ENCODE measurements at places on chromosomes 2 and 18.

GRCh38 chr2:71630454-71631328 lies 177.3 kb downstream of the DYSF start:
- DNase-seq, result no peak

DNA sequence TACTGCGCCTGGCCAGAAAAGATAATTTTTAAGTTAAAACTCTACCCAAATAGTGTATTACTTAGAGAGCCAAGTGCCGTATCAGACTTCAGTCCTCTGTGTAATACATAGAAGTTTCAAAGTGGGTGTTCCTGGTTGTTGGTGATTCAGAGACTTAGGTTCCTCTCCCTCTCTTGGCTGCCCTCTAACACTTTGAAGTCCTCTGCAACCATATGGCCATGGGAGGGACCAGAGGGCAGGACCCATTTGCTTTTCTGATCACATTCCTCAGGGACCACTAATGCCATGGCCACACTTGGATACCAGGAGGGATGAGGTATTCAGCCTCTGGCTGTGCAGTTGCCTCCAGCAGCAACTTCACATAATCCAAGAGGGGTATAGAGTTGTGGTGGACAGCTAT lies 131.5 kb downstream of the CAPN13 start:
- no peak for DNase-seq

- DNase-seq, result no peak
Observed at GRCh38 chr2:159090514-159091201, 122.2 kb downstream of the TANC1 start.

- DNase-seq, result no peak
Observed at GRCh38 chr2:185128996-185129395, 530.7 kb downstream of the ZNF804A start.

DNA sequence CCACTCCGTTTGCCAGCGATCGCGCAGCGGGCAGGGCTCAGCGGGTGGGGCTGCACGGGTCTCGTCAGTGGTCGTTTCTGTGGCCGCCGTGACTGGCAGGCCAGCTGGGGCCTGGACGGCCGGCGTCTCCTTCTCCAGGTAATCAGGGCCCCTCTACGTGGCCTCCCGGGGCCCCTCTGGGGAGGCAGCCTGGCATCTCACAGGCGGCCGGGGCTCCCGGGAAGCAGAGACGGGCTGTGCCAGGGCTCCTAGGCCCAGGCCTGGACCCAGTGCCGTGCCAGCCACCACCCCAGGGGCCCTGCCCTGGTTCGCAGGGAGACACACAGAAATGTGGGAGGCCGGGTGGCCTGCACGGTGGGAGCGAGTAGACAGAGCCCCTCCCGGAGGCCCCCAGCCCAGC lies 59.5 kb downstream of the NFATC1 start:
- DNase-seq, result no peak

DNA sequence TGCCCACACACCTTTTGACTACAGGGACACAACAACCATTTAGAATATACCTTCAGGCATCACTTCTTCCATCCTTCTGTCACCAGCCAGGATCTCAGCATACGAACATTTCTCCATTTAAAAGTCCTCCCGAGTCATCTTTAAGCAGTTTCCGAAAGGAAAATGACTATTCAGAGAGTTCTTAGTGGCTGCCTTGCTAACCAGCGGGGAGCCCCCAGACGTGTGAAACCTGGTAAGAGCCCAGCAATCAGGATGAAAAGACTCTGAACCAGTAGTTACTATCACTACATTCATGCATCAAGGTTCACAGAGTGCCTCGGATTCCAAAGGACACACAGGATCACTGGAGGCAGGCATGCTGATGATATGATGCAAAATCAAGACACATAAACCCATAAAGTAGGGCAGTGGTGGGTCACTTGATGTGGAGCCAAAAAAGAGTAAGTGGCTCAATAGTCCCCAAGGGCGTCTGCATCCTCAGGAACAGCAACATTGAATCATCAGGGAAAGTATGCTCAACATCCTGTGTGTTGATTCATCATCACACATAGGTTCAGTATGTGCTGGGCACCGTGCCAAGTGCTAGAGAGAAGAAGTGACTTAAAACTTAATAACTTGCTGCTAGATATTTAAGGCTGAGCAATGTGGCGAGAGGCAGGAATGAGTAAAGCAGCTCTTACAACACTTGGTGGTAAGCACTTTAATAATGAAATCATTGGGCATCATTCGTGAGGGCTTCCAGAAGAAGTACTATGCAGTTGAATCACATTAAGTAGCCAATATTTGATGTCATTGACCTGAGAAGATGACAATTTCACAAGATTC lies 4.4 kb downstream of the CCL20 start:
- DNase-seq, result peak; percentile 72

- no peak for DNase-seq
Observed at GRCh38 chr18:456361-457139, 44.0 kb downstream of the COLEC12 start.

GRCh38 chr18:44876024-44876423 lies 195.3 kb downstream of the SETBP1 start:
- DNase-seq, result no peak

DNA sequence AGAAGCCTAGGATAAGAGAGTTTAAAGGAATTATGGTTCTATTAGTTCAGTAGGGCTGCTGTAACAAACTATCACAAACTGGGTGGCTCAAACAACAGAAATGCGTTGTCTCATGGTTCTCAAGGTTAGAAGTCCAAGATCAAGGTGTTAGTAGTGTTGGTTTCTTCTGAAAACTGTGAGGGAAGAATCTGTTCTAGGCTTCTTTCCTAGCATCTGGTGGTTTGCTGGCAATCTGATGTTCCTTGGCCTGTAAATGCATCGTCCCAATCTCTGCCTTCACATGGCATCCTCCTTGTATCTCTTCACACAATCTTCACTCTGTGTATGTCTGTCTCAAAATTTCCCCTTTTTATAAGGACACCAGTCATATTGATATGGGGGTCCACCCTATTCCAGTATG lies 76.3 kb downstream of the MDH1 start:
- no peak for DNase-seq

- DNase-seq, result no peak
Observed at GRCh38 chr2:241071677-241072111, 30.4 kb downstream of the MTERF4 start.

- no peak for DNase-seq
Observed at GRCh38 chr18:49368876-49369440, 91.5 kb downstream of the DYM start.

DNA sequence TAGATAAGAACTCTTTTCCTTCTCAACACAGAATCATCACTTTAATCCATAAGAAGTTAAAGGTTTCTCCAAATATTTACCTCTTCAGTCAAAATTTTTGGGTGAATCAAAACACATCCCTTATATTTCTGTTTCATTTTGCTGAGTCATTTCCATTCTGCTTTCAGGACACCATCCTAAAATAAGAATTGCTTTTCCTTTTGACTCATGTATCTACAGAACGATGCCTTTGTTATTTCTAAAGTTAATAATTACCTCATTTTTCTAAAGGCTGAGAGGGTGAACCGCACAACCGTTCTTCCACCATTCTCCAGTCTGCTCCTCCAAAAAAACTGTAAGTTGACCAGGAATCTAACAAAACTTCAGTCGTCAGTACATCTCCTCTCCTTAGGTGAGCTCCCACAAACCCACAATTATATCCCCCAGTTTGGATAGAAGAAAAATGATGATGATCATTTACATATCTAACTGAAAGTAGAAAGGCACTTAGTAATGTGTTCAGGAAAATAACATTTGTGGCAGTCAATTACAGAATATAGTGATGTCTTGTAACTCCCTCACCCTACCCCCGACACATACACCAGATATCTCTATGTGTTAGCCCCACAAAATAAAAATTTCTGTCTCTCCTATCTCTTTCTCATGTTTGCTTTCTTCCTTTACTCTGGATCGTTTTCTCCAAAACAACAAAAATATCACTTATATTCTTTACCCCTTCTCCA lies 162.5 kb downstream of the RAD51AP2 start:
- DNase-seq, result no peak

GRCh38 chr18:48939205-48940097 lies 11.3 kb downstream of the SMAD7 start:
- DNase-seq, result no peak

- no peak for DNase-seq
Observed at GRCh38 chr2:234395891-234396420, 100.9 kb downstream of the ARL4C start.

GRCh38 chr2:186399082-186399644 lies 86.9 kb upstream of the ZC3H15 start:
- no peak for DNase-seq

DNA sequence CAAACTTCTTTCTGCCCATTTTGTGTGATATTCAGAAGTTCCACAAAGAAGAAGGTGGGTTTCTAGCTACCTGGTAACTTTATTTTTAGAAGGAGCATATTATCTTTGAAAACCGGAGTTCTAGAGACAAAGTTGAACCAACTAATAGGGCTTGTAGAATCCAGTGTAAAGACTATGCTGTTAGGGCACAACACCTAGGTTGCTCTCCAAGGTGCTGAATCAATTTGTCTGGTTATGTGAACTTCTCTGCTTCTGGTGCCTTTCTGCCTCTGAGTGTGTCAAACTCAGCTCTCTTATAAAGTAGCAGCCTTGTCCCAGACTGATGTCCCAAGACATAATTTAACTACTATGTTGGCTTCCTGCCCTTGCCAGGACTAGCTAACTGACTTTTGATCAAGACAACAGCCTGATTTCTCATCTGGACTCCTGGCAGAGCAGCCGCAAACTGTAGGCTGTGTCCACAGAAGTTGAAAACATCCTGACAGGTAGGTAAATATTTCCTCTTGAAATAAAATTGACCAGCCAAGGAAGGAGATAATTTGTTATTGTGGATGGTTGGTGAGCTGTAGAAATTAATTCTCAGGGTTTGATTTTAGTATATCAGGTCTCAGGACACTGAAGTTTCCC lies 119.4 kb downstream of the CYRIA start:
- DNase-seq, result no peak

DNA sequence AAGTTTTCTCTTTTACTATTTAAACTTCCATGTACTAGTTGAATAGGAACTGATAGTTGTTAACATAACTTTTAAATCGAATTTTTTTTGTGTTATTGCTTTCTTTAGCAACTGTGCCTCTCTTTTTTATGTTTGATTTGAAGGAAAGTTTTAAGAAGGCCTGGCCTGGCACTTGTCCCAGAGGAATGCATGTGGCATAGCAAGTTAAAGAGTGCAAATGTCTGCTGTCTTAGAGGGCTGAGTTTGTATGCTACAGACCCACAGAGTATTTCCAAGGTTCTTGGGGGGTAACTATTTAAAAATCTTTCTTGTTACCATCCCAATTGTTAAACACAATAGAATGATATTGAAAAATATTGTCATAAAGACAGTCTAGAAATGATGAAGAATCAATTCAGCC lies 47.0 kb downstream of the MTCL1 start:
- DNase-seq, result no peak

DNA sequence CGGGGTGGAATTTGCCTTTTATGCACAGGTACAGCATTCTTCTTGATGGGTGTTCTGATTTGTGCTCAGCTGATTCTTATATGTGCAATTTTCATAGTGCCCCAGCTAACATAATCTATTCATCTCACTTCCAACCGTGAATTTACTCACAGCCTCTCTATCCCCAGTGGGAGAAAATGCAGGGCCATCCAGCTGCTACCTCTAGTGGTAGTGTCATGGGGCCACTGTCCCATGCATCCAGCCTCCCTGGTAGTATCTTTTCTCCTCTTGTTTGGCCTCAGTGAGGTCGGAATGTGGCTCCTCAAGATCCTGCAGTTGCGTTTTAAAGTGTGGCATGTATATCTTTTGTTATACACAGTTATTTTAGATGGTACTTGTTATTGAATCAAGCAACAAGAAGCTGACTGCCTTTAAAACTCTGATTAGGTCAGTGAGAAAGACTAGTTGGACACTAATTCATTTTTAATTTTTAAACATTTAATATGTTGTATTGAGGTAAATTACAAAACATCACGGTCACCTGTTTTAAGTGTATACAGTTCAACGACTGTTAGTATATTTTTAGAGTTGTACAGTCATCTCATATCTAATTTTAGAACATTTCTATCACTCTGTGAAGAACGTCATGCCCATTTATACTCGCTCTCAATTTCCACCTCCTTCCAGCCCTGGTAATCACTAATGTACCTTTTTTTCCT lies 67.9 kb upstream of the TXNDC2 start:
- DNase-seq, result no peak

- DNase-seq, result no peak
Observed at GRCh38 chr18:35497027-35497369, 762 bp downstream of the INO80C start.

Data from CD4-positive, alpha-beta T cell treated with Interleukin-6 at 100 ng/mL for 8 hours (primary cell).